ENCODE measurements at places on chromosomes 3 and 15.

DNA sequence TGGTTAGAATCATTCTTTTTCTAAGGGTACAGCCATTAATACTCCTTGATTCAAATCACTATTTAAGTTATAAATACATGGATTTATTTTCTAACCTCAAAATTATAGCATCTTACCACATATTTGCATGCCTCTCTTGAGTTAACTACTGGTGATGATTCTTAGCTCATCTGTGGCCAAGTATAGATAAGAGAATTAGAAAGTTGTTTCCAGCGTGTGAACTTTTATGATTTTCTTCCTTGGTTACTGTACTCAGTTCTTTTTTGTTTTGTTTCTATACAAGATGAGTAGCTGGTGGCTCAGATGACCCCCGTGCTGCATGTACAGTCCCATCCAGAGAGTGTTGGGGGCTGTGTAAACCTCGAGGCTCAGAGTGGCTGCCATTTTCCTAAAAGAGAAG lies 124.6 kb downstream of the IGF1R start:
- DNase-seq = no peak

DNA sequence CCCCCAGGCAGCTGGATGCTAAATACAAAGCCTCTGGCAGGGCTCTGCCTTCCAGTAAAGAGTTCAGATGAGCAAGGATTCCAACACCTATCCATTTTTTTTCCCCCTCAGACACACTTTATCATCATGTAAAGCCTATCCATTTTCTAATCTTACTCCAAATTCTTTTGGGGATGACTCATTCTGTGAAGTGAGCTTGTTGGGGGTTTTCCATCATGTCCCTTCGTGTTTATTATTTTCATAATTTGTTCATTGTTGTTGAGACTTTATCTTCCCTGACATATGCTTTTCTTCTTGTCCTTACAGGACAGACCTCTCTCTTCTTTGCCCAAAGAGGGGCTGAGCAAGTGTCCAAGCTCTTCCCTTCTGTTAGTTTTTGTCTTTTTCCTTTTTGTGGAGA lies 34.7 kb upstream of the SH3BP5 start:
- DNase-seq = no peak

DNA sequence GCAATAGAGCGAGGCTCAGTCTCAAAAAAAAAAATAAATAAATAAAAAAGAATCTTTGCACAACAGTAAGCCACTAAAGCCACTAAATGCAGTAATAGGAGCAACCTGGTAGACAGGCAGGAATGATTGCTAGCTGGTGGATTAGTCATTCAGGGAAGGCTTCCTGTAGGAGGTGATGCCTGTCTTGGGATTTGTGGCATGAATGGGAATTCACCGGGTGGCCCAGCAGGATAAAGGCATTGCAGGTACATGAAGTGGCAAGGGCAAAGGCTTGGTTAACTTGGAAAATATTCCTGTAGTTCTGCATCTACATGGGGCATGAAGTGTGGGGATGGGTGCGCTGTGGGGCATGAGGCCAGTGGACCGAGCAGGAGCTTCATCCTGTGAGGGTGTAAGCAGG lies 94.5 kb downstream of the IQSEC1 start:
- no peak for DNase-seq

- no peak for DNase-seq
Observed at GRCh38 chr3:189635339-189635738, 4.2 kb downstream of the TP63 start.

DNA sequence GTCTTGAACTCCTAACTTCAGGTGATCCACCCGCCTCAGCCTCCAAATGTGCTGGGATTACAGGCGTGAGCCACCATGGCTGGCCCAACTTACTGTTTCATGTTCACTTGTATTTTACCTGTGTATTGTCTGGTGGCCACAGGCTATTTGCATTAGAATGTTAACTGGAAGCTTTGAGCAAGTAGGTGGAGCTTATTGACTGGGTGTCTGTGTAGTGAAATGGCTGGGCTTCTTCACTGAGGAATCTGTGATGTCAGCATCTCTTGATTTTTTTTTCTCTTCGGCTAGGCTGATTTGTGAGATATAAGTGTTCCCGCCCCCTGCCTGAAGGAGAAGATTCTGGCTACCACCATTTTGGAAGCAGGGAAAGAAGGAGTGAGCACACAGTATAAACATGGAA lies 237.8 kb upstream of the PEX5L start:
- no peak for DNase-seq

- DNase-seq = no peak
Observed at GRCh38 chr3:9028134-9028533, 64.9 kb upstream of the RAD18 start.

- DNase-seq = no peak
Observed at GRCh38 chr3:15628967-15629366, 27.4 kb downstream of the BTD start.

DNA sequence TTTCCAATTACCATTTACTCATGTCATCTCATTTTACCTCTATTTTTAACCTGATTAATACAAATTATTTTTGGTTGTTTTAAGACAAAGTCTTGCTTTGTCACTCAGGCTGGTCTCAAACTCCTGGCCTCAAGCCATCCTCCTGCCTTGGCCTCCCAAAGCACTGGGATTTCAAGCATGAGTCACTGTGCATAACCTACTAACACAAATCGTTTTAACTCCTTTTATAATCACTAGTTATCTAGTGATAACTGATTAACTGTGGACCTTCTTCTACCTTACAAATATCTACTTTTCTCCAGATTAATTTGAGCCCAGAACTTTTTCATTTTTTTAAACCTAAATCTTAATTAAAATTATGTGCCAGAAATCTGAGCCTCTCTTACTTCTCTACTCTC lies 4.6 kb downstream of the ATP13A3 start:
- DNase-seq = no peak

DNA sequence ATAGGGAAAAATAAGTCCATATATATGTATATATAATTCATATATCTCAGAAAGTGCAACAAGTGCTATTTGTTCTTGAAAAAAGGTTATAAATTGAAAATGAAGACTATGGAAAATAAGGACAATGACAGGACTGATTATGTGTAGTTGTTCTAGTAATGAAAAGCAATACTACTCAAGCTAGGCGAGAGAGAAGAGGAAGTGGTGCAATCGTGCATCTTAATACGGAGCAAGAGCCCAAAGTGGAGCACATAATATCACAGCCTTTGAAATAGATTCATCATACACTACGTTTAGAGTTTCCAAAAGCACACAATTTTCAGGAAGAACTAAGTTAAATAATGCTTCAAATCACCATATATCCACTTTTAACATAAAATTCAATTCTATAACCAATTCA lies 87.9 kb downstream of the ULK4 start:
- no peak for DNase-seq

DNA sequence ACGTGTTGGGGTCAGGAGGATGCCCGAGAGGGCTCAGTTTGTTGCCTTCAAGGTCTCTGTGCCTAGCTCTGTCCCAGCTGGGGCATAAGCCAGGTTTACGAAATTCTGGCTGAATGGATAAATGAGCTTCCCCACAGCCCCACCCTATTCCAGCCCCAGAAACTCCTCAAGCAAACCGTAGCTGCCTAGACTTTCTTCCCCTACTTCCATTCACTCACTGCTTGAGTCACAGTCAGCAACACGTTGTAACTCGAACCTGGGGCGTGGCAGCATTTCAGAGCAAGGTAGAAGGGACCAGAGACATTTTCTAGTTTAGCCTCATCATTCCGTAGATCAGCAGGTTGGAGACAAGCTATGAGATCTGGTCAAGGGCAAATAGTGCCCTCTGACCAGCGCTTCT lies 24.2 kb downstream of the NMNAT3 start:
- DNase-seq = no peak

DNA sequence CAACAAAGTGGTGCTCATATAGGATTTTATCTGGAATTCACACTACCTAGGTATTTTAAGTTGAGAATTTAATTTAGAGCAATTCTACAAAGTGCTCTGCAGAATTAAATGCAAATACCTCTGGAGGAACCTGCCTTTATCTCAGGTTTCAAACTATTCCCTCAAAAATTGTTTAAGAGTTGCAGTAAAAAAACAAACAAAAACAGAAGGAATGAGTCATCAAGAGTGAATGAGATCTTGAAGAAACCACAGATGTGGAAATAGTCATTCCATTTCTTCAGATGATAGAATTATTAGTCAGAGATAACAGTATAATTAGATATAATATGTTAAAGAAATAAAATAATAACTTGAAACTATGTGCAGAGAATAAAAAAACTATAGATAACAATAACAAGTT lies 80.8 kb upstream of the SCN5A start:
- no peak for DNase-seq

DNA sequence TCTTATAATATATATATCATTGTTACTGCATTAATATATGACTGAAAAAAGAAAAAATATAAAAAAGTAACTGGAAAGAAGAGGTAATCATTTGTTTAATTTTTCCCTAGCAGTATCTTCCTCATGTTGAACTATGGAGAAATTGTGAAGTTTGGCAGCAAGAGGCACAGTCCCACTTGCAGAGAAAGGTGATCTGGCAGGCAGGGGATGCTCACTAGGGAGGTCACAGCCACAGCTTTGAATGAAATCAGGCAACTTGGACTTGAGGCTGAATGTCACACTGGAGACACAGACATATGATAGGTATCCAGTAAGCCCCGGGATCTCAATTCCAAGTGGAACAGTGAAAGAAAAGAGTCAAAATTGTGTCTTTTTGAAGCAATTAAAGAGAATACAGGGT lies 149.9 kb upstream of the RORA start:
- DNase-seq = no peak
